T-helper 9 cell (primary cell): ENCODE measurements at places on chromosomes 2 and 18.
A peak's percentile ranks its signal among the peaks of the same experiment; 100 is the strongest.

GRCh38 chr2:109382951-109383350, 230.8 kb downstream of the SEPTIN10 start:
- DNase-seq: no peak

DNA sequence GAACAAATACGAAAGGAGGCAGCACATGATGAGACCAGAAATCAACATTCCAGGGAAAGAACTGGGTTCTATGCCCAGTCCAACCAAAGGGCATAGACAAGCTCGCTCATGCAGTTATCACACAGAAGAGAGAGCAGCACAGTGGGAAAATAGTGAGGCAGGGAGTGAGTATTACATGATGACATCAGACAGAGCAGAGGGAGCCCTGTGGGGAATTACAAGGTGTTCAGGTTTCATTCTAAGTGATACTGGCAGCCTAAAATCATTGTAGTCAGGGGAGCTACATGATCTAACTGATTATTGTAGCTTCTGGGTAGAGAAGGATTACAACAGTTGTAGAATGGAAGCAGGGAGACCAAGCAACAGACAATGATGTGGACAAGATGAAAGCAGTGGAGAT, 658.5 kb downstream of the ARHGAP15 start:
- no peak for DNase-seq

GRCh38 chr2:234478121-234478858, 18.6 kb downstream of the ARL4C start:
- no peak for DNase-seq

DNA sequence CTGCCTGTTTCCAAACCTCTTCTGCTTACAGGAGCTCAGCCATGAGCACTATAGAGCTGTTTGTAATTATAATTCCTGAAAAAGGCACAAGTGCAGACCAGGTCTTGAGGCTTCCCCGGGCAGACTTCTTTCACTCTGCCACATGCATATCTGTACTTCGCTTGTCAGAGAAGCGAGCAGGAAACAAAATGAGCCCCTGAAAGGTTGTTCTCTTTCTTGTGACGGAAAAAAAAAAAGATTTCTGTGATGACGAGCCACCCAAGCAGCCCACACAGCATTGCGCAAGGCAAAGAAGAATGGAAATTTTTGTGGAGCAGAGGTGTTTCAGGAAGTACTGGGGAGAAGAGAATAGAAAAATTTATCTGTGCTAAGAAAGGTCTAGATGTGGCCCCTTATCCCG, 54.0 kb upstream of the LINC00305 start:
- no peak for DNase-seq

DNA sequence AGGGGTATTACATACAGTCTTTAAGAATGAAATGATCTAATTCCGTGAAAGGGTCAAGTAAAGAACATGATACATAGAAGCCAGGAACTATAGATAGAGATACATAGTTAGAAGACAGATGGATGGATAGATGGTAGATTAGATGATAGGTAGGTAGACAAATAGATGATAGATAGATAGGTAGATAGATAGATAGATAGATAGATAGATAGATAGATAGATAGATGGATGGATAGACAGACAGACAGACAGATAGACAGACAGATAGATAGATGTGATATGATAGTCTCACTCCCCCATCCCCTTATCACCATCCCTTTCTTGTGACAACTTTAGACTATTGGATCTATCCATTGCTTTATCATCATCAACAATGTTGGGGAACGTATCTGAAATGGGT, 448.2 kb downstream of the METTL4 start:
- DNase-seq: no peak

DNA sequence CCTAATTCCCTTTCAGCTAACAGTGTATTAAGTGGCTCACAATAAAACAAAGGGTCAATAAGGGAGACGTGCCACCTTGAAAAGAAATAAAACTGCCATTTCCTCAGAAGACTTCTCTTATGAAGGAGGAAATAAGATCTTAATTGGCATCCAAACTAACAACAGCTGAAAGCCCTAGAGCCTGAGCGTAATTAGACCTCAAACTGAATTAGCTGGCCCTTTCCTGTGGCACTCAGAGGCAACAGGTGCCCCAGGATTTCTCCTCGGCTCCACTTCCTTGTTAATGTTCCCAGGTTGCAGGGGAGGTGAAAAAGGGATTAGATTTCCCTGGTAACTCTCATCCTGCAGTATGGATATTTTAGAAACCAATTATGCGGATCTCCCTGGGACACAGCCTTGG, 804.3 kb downstream of the DCDC2C start:
- DNase-seq: no peak

- DNase-seq: no peak
Measured at GRCh38 chr2:863732-864450, 86.8 kb upstream of the SNTG2 start.

- no peak for DNase-seq
Measured at GRCh38 chr2:231308631-231309428, 86.7 kb upstream of the B3GNT7 start.

- DNase-seq: no peak
Measured at GRCh38 chr2:191889931-191890330, 43.0 kb upstream of the CAVIN2 start.

GRCh38 chr2:160664603-160665140, 171.1 kb upstream of the RBMS1 start:
- DNase-seq: no peak

DNA sequence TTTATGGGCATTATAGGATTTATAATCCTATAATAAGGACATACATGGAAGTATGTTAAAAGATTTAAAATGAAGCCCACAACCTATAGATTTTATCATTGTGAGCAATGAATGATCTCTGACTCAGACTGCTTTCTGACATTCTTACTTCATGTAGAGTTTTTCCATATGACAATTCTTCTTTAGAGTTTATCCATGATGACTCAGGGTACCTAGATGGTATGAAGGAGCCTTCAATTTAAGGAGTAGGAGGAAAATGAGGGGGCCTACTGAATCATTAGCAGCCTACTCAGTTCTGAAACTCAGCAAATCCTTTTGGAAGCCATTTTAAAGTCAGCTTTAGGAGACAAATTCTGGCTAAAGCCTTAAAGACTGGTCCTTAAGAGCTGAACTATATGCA, 10.4 kb downstream of the PELI1 start:
- no peak for DNase-seq

DNA sequence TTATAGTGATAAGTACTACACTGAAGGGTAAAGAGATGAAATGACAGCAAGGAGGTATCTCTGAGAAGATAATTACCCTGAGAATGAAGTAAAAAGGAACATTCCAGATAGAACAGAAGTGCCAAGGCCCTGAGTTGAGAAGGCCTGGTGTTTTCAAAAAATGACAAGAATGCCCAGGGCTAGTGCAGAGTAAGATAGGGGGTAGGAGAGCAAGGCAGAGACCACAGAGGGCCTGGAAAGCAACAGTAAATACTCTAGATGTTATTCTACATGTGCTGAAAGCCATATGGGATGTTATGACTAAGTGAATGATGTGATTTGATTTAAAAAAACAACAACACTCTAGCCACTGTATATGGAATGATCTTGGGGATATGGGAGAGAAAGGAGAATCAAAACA, 52.3 kb downstream of the BAZ2B start:
- no peak for DNase-seq

GRCh38 chr2:221203856-221204255, 368.2 kb downstream of the EPHA4 start:
- DNase-seq: no peak

DNA sequence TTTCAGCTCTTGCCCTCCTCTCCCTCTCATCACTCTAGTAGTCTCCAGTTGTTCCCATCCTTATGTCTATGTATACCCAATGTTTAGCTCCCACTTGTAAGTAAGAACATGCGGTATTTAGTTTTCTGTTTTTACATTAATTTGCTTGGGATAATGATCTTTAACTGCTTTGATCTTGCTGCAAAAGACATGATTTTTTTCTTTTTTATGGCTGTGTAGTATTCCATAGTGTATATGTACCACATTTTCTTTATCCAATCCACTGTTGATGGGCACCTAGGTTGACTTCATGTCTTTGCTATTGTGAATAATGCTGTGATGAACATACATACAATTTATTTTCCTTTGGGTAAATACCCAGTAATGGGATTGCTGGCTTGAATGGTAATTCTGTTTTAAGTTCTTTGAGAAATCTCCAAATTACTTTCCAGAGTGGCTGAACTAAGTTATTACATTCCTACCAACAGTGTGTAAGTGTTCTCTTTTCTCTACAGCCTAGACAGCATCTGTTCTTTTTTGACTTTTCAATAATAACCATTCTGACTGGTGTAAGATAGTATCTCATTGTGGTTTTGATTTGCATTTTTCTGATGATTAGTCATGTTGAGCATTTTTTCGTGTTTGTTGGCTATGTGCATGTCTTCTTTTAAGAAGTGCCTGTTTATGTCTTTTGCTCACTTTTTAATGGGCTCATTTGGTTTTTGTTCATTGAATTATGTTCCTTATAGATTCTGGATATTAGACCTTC, 179.6 kb upstream of the SLC39A10 start:
- no peak for DNase-seq

- peak; percentile 4 for DNase-seq
Measured at GRCh38 chr2:173076581-173077345, 1.1 kb downstream of the MAP3K20 start.

GRCh38 chr18:77700051-77700450, 450.4 kb downstream of the GALR1 start:
- no peak for DNase-seq

- DNase-seq: no peak
Measured at GRCh38 chr18:58788971-58789875, 75.5 kb upstream of the ZNF532 start.

- no peak for DNase-seq
Measured at GRCh38 chr2:96977631-96978195, 8.7 kb downstream of the FAM178B start.

DNA sequence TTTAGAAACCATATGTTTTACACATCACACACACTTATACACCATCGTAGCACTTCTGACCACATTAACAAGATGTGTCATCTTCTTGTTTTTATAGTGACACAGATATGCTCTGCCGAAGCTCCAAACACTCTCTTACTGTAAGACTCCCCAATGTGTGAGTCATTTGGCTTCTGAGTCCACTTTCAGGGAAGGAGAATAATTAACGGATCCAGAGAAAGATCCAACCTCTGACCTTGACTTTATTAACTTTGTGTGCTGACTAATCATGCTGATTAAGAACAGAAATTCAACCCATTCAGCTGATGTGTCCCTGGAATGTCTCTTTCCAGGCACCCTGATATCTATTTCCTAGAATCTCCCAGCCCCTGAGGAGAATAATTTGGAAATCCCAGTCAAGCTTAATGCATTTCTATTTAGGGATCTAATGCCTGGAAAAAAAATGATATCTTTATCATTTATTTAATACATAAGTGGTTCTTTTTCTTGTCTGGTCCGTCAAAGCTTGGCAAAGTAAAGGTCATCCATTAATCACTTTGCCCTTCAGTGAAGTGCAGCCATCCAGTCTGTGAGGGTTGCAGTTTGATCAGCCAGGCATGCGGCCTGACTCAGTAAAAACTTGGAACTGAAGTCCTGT, 615.8 kb upstream of the SYT4 start:
- no peak for DNase-seq

- DNase-seq: no peak
Measured at GRCh38 chr2:85163675-85164074, 30.5 kb downstream of the TCF7L1 start.

- DNase-seq: no peak
Measured at GRCh38 chr2:127199223-127199622, 20.9 kb downstream of the CYP27C1 start.

DNA sequence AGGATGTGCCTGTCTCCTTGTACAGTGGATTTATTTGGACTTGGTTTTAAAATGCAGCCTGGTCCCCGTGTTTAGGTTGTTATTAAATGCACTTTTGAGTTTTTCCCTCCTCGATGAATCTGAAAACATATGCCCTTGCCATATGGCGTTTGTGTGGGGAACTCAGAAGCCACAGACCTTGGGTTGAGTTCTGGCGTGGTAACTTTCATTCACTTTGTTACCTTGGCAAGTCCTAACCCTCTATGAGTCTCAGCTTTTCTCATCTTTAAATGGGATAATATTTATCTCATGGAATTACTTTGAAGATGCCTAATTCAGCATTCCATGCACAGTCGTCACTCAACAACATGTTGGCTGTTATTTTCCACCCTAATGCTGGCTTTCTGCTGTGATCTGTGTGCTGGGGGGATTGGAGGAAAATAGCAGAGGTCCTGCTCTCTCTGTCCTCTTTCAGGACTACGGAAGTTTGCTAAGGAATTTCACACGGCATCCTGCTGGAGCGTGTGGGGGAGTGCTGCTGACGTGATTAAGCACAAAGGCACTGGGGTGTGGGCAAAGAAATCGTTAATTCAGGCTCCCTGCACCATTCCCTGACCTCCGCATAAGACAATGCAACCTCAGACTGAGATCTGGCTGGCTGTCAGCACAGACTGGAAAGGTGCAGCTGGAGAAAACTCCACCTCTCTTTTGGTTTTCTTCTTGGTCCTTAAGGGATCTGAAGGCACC, 61.7 kb downstream of the LDLRAD4 start:
- no peak for DNase-seq

DNA sequence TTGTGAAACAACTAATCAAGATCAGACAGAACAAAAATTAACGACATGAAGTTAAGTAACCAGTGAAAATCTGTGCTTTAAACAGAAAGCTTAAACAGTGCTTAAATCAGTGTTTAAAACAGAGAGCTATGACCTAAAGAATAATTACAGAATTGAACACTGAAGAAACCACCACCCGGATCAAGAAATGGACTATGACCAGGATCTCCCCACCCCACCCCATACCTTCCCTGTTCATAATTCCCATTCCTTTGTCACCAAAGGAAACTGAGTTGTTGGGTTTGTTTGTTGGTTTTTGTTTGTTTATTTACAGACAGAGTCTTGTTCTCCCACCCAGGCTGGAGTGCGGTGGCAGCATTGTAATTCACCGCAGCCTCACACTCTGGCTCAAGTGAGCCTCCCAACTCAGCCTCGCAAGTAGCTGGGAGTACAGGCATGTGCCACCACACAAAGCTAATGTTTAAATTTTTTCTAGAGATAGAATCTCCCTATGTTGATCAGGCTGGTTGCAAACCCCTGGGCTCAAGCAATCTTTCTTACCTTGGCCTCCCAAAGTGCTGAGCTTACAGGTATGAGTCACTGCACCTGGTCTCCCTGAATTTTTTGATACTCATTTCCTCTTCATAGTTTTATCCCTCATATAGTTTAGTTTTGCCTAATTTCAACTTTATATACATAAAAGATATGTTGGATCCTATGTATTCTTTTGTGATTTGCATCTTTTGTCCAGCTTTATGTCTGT, 8.2 kb upstream of the ALPG start:
- DNase-seq: no peak

- DNase-seq: no peak
Measured at GRCh38 chr2:187168720-187169713, 279.0 kb downstream of the CALCRL start.

DNA sequence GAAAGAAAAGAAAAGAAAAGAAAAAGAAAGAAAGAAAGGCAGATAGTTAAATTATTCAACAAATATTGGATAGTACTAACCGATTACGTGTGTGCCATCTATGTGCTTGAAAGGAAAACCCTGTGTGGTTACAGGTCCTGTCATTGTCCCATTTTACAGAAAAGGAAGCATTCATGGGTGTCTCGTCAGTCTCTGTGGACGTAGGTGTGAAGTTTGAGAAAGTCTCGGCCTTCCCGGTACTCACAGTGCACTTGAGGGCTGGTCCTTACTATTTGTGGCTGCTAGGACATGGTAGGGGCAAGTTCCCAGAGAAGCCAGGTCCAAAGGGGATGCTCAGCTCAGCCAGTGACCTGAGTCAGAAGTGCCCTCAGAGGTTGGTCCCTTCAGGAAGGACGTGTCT, 19.3 kb downstream of the SH3YL1 start:
- no peak for DNase-seq
